ENCODE measurements at places on chromosomes 3 and 15.

- no peak for DNase-seq
Measured at GRCh38 chr15:99605990-99606389, 40.2 kb downstream of the MEF2A start.

- no peak for DNase-seq
Measured at GRCh38 chr3:124577494-124578167, 152.6 kb upstream of the UMPS start.

GRCh38 chr3:60758171-60758570 is 493.1 kb downstream of the FHIT start:
- DNase-seq: no peak

- DNase-seq: no peak
Measured at GRCh38 chr3:42214064-42214463, 51.9 kb downstream of the CCK start.

DNA sequence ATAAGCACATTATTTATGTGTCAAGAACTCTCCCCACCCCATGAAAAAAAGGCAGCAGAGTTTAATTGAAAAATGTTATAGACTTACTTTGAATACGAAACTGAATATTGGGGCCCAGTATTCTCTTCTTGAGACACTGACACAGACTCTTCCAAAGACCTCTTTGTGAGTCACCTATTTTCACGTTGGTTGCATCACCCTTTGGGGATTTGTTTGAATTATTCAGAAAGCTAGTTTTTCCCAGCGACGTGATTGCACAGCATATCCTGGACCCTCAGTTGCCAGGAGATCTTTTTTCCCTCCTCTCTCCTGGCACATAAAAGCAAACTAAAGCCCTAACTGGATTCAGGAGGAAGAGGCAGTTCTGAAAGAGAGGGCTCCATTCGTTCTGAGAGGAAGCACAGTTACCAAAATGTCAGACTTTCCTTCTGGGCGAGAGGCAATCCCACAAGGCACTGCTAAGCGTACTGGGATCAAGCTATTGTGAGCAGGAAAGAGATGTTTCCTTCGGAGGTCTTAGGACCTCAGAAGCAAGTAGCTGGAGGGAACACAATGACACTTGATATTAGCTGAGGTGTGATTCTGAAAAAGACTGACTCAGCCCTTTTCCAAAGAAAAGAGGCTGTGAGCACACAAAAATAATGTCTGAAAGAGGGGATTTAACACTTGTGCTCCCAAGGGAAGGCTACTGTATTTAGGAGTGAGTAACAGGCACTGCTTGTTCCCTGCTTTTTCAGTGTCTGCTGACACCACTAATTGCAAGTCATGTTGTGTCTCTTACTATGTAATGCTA is 65.8 kb upstream of the CADPS start:
- no peak for DNase-seq

GRCh38 chr3:193317682-193318300 is 60.8 kb downstream of the ATP13A5 start:
- no peak for DNase-seq

DNA sequence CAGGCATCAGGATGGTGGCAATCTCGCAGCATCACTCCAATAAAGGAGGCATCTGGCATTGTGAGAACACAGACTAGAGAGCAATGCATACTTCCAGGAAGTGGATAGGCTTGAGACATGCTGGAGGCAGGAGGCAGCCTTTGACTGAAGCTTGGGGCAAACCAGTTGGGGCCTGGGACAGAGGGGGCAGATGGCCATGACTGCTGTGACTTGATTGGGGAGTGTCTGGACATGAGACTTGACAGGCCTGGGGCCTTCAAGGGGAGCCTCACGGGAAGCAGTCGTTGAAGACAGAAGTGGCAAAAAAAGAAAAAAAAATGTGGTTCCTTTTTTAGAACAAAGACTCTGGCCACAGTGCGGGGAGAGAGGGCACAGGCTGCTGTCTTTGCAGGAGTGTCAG is 44.7 kb upstream of the CHRNA7 start:
- no peak for DNase-seq

DNA sequence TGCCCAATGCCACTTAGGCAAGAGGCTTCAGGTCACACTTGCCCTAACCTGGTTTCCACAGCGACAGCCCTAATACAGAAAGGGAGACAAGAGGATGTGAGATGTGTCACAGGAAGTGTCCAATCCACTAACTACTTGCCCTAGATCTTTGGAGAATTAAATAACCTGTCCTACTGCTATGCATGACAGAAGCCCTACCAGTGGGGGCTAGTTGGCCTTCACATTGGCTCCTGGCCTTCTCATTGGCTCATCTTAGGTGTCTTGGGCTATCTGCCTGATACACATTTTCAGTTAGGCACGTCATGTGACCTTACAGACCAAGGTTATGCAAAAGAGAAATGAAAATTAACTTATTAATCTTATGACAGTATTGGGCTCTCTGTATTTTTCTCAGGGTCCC is 449.9 kb downstream of the FHIT start:
- no peak for DNase-seq

DNA sequence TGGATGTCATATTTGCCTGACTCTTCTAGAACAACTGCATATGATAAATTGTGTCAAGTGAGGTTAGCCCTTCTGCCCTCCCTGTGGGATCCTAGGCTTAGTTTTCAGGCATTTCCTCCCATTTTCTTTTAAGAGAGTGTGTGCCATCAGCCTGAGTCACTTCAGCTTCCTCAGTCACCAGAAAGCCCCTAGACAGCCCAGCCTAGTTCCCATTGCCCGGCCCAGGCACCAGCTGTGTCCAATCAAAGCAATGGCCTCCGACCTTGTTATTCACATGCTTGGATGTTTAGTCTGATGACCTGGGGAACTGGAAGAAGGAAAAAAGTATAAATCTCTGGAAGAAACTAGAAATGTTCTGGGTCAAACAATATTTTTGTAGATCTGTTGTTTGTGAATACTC is 221.9 kb upstream of the LRIG1 start:
- no peak for DNase-seq

DNA sequence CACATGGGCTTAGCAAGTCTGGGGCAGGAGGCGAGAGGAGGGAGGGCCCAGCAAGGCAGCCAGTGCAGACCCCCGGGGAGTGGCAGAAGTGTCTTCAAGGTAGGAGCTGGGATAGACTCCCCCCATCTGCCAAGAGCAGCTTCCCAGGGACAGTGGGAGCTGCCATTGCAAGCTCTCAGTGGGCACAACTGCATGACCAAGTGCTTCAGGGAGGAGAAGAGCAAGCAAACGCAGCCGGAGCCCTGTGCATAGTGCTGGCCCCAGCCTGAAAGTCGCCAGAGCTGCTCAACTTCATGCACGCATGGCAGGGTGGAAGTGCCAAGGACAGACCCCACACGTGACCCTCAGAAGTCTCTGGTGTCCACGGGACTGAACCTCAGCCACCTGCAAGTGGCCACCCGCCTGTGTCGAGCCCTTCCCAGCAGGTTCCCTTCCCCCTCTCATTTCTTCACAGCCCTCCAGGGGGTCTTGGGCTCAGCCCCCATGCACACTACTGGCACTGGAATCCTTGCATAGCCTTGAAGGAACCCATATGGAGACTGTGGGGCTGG is 89.4 kb downstream of the PLXNA1 start:
- no peak for DNase-seq

DNA sequence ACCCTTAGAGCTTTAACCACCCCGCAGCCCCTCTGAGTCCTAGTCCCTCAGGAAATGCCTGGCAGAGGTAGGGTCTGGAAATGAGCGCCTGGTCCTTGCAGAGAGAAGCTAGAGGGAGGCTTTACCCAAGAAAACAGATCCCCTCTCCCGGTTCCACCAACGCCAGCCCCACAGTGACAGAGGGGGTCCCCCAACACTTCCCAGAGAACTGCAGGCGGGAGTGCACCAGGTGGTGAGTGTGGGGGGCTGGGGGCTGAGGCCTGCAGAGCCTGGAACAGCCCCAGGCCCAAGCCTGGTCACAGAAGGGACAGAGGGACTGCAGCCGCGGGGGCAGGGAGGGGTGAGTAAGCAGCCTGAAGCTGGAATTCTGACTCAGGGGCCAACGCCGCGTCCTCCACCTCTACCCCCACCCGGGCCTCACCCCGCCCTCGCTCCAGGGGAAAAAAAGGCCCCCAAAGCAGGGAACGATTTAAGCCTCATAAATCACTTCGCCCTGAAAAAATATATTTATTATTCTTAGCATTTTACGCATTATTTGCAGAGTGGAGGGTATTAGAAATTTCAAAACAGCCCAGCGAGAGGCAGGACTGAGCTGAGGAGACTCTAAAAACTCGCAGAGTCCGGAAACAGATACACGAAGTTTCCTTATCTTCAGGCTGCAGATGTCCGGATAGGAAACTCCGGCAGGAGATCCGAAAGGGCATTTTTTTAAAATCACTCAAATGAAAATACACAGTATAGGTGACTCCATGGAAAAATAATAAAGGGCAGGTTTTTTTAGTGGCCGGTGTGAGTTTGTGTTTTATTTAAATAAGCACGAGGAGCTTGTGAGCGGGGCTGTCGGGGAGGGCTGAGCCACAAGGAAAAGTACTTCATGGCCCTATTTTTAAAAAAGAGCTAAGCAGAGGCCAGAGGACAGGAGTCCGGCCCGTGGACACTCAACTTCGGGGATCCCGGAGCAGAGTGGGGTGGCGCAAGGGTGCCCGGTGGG is 10.0 kb downstream of the GATA2 start:
- no peak for DNase-seq

DNA sequence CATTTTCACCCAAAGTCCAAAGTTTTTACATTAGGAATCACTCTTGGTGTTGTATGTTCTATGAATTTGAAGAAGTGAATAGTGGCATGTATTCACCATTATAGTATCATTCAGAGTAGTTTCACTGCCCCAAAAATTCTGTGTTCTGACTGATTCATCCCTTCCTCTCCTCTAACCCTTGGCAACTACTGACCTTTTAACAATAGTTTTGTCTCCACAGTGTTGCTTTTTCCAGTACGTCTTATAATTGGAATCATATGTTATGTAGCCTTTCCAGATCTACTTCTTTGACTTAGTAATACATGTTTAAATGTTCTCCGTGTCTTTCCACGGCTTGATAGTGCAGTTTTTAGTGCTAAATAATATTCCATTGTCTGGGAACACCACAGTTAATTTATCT is 379.0 kb upstream of the SGO1 start:
- DNase-seq: no peak

- no peak for DNase-seq
Measured at GRCh38 chr3:126414406-126414805, 19.7 kb downstream of the CFAP100 start.

- no peak for DNase-seq
Measured at GRCh38 chr3:184348057-184348382, 10.6 kb downstream of the FAM131A start.

GRCh38 chr3:9169956-9170850 is 79.2 kb downstream of the SRGAP3 start:
- no peak for DNase-seq

All from stimulated activated CD8-positive, alpha-beta memory T cell treated with anti-CD3 and anti-CD28 coated beads, Interleukin-7, amount 100 ng/mL, for 1 hour (primary cell).